ENCODE measurements at places on chromosomes 5 and 9. TPM values are rescaled to one million over a fixed set of nuclear protein-coding genes. Genes with fewer than 3 reads are reported as not detected.
A peak's percentile ranks its signal among the peaks of the same experiment; 100 is the strongest.

The PRR16 gene
- 26.7 TPM for polyA plus RNA-seq

The PCDHGA6 gene
- 1.4 TPM for polyA plus RNA-seq

GRCh38 chr5:10856071-10856470 lies 95.0 kb upstream of the DAP start:
- no peaks in the 10 kb centered on the region for H3K4me1 ChIP-seq
- peaks cover 14% of the 10 kb centered on the region for H3K27me3 ChIP-seq
- no peaks in the 10 kb centered on the region for H3K36me3 ChIP-seq

The CLPTM1L gene
- 202 TPM for polyA plus RNA-seq

DNA sequence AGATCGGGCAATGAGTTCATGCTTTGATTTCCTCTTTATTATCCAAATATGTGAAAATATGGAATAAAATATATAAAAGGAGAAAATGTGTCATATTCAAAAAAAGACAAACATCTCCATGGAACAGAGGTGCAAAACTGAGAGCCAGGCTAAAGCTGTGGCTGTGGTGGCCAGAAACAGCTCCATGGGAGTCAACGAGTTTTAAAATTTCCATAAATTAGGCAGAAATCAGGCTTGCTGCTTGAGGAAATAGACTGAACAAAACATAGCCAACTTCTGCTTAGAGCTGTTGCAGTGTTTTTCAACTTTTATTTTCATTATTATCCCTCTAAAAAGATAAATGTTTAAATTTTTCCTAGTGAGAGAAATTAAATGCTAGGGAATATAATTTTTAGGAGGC lies 110.8 kb upstream of the SLC30A5 start:
- H3K4me1 ChIP-seq = no peaks in the 10 kb centered on the region
- H3K27ac ChIP-seq = no peak overlapping the region
- H3K27me3 ChIP-seq = no peaks in the 10 kb centered on the region
- H3K36me3 ChIP-seq = no peaks in the 10 kb centered on the region

DNA sequence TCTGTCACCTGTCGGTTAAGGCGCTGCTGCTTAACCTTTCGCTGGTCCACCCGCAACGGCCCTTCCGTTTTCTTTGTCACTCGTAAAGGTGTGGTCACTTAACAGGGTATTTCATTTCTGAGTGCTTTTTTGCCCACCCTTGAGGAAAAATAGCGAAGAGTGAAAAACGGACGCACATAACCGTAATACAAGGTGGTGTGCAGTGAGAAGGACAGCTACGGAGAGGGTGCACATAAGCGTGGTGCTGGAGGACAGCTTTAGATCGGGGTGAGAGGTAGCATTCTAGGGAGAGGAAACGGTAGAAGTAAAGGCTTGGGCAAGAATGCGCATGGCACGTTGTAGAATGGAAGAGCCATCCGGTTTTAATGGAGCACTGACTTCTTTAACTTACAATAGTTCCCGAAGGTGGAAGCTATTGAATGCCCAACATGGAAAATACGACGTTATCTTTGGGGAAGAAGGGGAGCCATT lies 761 bp downstream of the CCT5 start:
- no peaks in the 10 kb centered on the region for H3K27me3 ChIP-seq
- peaks cover 36% of the 10 kb centered on the region for H3K36me3 ChIP-seq
- peak; percentile 31 for DNase-seq
- H3K4me1 ChIP-seq = peaks cover 7% of the 10 kb centered on the region

- peak within 1 kb of the TSS; percentile 73 for H3K4me3 ChIP-seq
- H3K4me1 ChIP-seq = 0 out of 2 replicates have a peak, but pooled peaks cover 4% of the 10 kb centered on the region
- DNase-seq = peak; percentile 93
- H3K27ac ChIP-seq = peak within 1 kb of the TSS; percentile 92
- H3K27me3 ChIP-seq = no peaks in the 10 kb centered on the region
These were observed at the start of gene FAM53C for GRCh38 chr5:138337685-138338410. Gene FAM53C, plus strand, starts transcription at chr5:138338266. Its CDS starts 3,070 bp downstream, at chr5:138341336.

The C9 gene
- not detected for polyA plus RNA-seq

GRCh38 chr5:43461066-43461465 lies 22.6 kb downstream of the TMEM267 start:
- no peak for DNase-seq
- no peak overlapping the region for H3K27ac ChIP-seq
- H3K4me1 ChIP-seq = no peaks in the 10 kb centered on the region
- peaks cover 7% of the 10 kb centered on the region for H3K36me3 ChIP-seq
- H3K4me3 ChIP-seq = no peak overlapping the region
- H3K27me3 ChIP-seq = no peaks in the 10 kb centered on the region

DNA sequence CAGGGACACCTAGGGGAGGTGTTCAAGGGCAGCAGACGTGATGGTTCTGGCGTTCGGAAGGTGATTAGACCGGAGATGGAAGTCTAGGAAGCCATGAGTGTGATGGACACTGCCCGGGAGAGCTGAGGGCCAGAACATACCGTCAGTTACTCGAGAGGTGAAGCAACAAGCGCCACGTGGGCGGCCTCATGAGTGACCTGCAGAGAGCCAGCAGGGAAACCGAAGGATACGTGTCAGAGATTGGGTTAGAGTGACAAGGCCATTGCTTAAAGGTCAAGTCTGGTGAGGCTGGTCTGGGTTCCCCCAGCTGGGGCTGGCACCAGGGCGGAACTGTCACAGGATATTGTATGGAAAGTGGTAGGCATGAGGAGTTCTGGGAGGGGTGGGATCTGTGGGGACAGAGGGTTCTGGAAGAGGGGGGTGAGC lies 60.0 kb downstream of the C9orf50 start:
- H3K4me1 ChIP-seq = peaks cover 19% of the 10 kb centered on the region
- H3K4me3 ChIP-seq = no peak overlapping the region
- no peak for DNase-seq
- no peak overlapping the region for H3K27ac ChIP-seq
- H3K27me3 ChIP-seq = no peaks in the 10 kb centered on the region

The CRHBP gene
- not detected for polyA plus RNA-seq

DNA sequence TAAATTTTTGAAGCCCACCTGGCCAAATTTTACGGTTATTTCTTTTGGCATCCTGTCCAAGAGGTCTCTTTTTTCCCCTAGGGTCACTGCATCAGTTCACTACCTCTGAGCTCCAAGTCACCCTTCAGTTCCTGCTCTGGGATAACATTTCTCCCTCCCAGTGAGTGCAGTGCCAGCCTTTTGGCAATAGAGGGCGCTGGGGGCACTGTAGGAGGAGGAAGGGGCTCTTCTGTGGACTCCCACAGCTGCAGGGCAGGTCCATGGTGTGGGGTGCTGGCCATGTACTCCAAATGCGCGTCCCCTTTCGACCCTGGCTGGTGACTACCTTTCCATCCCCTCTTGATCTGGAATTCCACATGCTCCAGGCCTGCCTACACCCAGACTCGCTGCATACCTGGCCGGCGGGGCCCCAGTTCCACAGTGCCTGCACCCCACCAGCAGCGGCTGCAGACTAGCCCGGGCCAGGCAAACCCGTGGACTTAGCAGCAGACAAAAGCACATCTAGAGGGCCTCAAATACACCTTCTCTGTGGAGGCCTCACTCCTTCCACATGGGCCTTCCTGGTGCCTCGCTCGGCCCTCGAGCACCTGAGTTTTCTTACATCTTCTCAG lies 20.3 kb upstream of the NINJ1 start:
- H3K4me3 ChIP-seq = no peak overlapping the region
- peaks cover 11% of the 10 kb centered on the region for H3K4me1 ChIP-seq
- no peaks in the 10 kb centered on the region for H3K27me3 ChIP-seq
- DNase-seq = peak; percentile 80
- no peak overlapping the region for H3K27ac ChIP-seq
